ENCODE measurements at places on chromosomes 4 and X.

DNA sequence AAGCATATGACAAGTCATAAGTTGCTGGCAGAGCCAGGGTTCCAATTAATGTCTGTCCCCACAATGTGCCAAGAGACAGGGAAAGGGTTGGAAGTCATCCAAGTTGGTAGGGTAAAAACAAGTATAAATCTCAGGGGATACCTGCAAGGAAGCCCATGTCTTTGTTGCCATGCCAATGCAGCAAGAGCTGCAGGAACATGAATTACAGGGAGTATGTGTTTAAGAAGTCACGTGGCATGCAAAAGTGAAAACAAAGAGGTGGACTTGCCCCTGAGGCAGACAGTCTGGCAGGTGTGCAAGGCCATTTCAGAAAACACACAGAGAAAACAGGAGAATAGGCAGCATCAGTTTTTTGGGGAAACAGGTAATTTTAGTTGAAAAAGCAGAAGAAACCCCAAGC, 29.4 kb downstream of the C4orf51 start:
- peak; percentile 53 for DNase-seq

DNA sequence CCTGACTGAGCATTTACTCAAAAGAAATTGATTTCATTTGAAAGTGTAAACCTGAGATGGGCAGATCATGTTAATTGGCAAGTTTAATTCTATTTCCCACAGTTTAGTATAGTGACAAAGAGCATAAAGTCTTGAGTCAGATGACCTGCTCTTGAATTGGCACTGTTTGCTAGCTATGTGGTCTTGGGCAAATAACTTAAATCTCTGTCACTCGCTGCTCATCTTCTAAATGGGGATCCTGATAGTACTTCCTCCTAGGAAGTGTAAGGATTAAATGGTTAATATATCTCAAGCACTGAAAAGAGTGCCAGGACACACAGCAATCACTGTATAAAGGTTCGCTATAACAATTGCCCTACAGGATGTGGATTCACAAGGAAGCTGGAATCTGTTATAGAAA, 242.8 kb upstream of the JADE1 start:
- DNase-seq = no peak

DNA sequence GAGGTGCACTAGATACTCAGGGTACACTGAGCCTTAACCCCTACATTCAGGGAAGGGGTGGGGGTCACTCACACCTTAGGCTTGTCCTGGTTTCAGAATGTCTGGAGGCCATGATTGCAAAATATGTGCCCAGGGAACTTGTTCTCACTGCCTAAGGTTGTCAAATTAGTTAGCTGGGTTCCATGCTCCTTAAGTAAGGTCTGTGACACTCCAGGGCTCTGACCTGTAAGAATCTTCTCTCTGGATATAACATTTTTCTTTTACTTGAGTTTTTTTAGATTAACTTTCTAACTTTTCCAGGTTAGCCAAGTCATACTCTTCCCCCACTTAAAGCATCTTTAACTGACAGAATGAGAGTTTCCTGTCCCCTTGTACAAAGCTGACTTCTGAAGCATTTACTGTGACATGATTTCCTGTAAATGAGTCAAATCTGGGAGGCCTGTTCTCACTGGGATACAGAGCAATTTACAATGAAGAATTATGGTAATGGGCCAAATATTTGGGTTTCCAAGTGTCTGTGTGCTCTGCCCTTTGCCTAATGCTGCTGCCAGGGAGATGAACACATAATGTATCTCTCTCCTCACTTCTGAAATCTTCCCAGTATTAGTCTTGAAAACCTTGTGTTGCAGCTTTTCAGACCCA, 101.7 kb downstream of the GATB start:
- DNase-seq = no peak

DNA sequence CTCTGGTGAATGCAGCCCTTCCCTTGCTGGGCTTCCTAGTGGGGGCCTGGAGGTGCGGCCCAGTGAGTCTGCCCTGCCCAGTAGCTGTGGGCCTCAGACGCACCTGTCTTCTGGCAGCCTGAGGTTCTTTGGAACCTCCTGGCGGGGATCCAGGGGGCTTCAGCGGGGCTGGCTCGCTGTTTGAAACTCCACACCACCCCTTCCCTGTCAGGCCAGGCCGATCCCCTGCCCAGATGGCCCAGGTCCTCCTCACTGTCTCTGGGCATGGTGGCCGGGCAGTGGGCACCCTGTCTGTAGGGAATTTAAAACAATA, 10.7 kb upstream of the NKX1-1 start:
- DNase-seq = no peak

GRCh38 chrX:73126240-73126639, 46.9 kb upstream of the PABPC1L2A start:
- DNase-seq = no peak

- DNase-seq = no peak
Observed at GRCh38 chrX:16023790-16024734, 99.3 kb upstream of the GRPR start.

- no peak for DNase-seq
Observed at GRCh38 chr4:76622126-76622525, 187.1 kb downstream of the SHROOM3 start.

DNA sequence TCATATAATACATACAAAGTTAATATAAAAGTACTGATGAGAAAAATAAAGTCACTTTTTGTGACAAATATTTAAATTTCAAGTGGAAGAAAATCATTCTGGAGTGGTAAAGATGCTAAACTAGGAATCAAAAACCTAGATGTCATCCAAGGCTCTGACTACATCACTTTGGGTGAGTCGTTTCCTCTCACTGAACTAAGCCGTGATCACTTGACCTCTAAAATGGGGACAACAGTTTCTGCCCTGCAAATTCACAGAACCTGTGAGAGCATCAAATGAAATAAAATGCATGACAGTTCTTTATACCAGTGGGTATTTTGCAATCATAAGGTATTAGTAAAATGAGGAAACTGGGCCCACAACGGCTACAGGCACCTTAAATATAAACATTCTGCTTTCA, 63.8 kb downstream of the PRDM5 start:
- no peak for DNase-seq

- DNase-seq = no peak
Observed at GRCh38 chr4:47647544-47647943, 162.5 kb downstream of the ATP10D start.

GRCh38 chrX:153381684-153382532, 19.2 kb downstream of the PNMA6E start:
- no peak for DNase-seq

DNA sequence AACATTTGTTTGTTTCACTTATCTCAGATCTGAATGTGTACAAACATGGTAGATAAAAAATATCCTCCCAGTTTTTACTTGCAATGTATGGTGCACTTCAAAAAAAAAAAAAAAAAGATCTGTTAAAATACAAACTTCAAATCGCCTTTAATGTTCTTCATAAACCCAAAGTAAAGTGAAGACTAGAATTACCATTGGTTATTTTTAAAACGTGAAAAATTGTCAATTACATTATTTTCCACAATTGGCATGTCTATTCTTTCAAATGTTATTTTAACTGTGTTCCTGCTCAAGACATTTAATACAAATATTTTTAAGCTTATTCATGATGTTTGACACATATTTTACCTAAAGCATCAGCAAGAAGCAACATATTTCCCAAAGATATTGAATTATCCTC, 5.0 kb downstream of the NKX6-1 start:
- no peak for DNase-seq

- DNase-seq = no peak
Observed at GRCh38 chr4:15349531-15349935, 78.3 kb upstream of the C1QTNF7 start.

- no peak for DNase-seq
Observed at GRCh38 chr4:72375073-72375736, 193.8 kb downstream of the ADAMTS3 start.

DNA sequence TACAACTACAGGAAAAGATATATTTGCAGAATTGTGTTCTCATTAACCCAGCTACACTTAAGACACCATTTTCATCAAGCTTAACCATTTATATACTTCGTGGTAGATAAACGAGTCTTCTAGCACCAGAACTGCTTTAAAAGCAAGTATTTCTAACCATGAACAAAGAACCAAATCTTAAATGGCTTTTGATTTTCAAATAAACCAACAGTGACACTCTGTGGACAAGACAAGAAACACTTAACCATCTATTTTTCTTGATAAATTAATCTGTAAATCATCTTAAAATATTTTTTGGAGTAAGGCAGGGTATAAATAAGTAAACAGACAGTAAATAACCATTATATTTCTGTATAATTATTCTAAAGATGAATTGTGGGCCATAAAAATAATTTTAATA, 10.2 kb downstream of the BEND2 start:
- DNase-seq = peak; percentile 7

DNA sequence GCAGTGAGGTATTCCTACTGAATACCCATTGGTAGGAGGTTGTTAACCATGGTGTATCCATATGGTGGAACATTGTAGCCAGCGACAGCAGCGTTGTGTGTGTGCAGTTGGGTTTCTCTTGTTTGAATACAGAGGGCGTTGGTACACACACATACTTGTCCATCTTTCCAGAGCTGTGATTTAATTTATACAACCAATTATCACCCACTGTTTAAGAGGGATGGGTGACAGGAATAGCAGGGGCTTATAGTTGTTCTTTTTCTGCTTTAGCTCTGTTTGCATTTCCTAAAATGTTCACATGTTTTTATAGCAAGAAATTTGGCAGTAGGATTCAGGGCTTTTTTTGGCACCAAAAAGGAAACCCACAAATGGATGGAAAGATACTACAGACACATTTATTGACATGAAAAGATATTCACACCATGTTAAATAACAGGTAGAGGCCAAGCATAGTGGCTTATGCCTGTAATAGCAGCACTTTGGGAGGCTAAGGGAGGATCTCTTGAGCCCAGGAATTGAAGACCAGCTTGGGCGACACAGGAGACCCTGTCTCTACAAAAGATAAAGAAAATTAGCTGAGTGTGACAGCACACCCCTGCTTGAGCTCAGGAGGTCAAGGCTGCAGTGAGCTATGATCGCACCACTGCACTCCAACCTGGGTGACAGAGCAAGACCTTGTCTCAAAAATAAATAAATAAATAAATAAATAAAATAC, 60.6 kb downstream of the TNIP2 start:
- no peak for DNase-seq

DNA sequence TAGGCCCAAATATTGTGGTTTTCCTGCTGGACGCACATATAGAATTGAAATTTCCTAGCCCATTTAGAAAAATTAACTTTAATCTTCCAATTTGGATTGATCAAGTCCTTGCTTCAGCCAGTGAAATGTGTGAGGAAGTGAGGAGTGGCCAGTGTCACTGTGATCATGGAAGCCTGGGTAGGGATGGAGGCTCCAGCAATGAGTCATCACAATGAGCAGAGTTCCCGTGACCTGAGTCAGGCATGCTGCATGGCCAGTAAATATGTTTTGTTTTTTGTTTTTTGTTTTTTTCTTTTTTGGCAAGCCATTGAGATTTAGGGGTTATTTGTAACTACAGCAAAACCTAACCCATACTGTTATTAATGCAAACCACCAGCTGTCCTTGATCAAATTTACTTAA, 52.1 kb downstream of the IDS start:
- no peak for DNase-seq

DNA sequence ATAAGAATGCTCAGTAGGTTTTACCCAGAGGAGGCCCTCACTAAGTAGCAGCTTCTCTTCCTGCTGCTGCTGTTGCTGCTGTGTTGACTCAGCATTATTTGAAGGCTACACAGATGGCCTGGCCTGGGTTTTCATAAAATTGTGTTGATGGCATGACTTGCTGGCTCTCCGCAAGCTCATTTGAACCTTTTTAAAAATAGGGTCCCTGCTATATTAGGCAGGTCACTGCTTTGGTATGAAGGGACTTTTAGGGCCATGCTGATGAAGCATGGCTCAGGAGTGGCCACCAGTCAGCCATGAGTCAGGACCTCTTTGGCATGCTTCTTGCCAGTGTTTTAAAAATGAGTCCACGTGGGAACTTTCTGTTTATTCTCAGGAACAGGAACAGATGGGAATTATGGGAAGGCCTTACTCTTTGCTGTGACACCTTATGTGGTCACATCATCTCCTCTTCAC, 128.7 kb downstream of the MID1IP1 start:
- DNase-seq = peak; percentile 43

GRCh38 chr4:136829280-136829679, 703.0 kb downstream of the PCDH18 start:
- DNase-seq = no peak

DNA sequence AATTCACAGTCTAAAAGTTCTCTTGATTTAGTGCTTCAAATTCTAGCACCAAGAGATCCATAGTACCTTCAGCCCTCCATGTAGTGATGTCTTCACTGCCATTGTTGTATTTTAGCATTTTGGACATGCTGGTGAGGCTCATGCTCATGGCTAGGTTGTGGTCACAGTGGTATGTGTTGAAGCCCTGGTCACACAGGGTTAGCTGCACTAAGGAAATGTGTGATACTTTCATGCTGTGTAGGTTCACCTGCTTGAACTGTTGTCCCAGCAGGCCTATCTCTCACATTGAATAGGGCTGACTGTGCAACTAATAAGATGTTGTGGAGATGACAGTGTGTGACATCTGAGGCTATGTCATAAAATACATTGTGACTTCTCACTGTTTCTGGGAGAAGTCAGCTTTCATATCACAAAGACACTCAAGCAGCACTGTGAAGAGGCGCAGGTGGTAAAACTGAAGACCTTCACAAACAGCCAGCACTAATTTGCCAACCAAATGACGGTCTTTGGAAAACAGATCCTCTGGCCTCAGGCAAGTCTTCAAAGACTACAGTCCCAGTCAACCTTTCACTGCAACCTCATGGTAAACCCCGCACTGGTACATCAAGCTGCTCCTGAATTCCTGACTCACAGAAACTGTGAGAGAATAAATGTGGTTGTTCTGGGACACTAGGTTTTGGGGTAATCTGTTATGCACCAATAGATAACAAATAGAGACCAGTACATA, 17.4 kb upstream of the ADH4 start:
- no peak for DNase-seq

- DNase-seq = no peak
Observed at GRCh38 chrX:132957211-132958090, 978 bp downstream of the HS6ST2 start.

DNA sequence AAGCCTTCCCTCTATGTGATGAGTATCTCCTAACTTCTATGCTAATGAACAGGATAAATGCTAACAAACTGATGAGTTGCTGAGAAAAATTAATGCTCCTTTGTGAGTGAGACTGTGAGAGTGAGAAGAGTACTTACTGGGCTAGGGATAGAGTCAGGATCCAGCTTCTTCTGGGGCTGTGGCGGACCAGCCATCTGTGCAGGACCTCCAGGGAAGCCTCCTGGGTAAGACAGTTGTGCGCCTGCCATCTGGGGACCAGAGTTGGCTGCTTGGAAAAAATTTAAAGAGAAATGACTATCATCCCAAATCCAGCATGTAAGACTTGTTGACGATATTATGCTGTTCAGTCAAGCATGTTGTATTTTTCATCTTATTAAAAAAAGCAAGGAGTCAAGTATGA, 21.0 kb downstream of the SEC24D start:
- DNase-seq = no peak

GRCh38 chr4:18051281-18051680, 29.7 kb upstream of the LCORL start:
- DNase-seq = no peak
